ENCODE measurements at places on chromosomes 16 and 17. TPM values are rescaled to one million over a fixed set of nuclear protein-coding genes. Genes with fewer than 3 reads are reported as not detected.

Gene C17orf67
- 4.2 TPM for total RNA-seq

Gene NUDT21
- 39.4 TPM for total RNA-seq

Gene TNFRSF13B
- not detected for total RNA-seq

Gene GPATCH8
- total RNA-seq, result 21.0 TPM

Gene NPW
- total RNA-seq, result not detected

Gene TSPAN10
- total RNA-seq, result 0.92 TPM

Gene NEUROD2
- not detected for total RNA-seq

Gene CDK5R1
- 0.86 TPM for total RNA-seq

Gene CLEC19A
- not detected for total RNA-seq

Gene SLC46A1
- 4.6 TPM for total RNA-seq

DNA sequence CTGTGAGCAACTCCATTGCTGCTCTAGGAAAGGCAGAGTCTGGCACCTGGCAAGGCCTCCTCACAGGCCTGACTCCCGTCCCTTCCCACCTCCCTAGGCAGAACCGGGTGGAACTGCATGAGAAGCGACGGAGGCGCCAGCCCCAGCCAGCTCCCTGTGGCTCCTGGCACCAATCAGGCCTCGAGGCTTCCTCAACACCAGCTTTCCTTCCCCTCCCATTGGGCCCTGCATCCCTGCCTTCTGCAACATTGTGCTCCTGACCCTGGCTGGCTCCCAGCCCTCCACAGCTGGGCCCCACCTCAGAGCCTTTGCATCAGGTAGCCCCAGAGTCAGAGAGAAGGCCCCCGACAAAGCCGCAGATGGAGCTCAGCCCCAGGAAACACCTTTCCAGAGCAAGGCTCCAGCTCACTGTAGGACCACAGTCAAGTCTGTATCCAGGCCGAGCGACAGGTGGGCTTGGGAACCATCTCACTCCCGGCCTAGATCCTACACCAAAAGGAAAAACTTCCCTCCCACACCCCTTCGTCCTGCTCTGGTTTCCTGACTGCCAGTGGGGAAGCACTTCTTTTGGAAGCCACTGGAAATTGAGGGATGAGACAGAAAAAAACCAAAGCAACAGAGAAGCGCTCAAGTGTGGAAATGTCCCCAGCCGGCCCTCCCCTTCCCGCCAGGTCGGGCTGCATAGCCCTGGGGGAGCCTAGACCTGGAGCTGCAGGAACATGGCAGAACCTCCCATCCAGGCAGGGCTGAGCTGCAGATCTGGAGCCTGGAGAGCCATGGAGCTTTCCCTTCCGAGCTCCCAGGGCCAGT lies 31.0 kb downstream of the LRRC75A start:
- no peak for DNase-seq

DNA sequence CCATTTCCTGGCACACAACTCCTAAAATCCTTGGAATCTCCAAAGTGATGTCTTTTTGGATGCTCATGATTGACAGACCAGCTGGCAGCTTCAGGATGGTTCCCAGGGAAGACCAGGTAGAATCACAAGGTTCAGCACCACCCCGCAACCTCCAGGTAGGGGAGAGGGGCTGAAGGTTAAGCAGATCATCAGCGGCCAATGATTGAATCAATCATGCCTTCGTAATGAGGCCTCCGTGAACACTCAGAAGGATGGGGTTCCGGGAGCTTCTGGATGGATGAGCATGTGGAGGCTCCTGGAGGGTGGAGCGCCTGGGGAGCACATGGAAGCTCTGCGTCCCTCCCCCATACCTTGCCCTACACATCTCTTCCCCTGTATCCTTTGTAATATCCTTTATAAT lies 185.9 kb downstream of the SEC14L1 start:
- no peak for DNase-seq

GRCh38 chr16:12754824-12755543 lies 48.7 kb downstream of the CPPED1 start:
- DNase-seq, result no peak

DNA sequence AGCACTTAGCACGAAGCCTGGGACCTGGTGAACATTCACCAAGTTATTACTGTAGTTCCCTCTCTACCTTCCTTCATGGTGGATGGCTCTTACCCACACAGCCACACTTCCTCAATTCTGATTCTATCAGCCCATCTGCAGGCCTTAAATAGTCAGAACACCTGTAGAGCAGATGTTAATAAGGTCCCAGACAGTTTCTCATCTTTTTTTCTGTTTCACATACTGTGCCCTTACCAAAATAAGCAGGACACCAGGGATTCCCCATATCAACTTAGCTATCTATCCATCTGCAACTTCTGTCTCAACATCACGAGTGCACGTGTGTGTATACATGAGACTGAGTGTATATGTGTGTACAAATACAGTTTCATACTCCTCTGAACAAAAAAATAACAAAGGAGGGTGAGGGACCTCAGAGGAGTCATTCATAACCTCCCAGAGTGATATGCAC lies 2.8 kb downstream of the RECQL5 start:
- no peak for DNase-seq

DNA sequence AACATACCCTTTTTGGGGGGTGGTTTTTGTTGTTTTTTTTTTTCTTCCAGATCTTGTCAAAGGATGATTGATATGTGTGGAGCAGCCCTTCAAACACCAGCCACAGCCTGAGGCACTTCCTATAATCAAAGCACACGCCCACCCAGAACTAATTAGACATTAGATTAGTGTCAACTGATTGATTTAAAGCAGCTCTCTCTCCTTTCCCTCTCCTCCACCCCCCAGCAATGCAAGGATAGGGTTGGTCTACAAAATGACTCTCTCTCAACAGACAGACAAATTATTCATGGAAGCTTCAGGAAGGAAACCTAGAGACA lies 250.3 kb upstream of the SOX9 start:
- no peak for DNase-seq

DNA sequence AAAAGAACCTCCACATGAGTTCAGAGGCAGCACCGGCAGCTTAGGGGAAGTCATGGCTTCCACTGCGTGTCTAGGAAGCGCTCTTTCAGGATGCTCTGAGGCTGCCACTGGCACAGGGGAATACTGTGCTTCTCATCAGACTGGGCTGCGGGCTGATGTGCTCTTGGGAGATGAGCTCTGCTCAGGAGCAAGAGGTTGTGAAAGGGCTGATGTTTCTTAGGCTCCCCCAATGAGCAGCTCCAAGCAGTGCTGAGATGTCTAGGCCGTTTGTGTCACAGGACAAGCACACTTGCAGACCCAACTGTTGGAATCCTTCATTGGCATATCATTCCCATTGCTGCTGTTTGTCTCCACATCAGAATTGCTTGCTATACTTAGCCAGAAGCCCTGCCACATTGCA lies 3.6 kb downstream of the SP2 start:
- no peak for DNase-seq

GRCh38 chr17:9594065-9594464 lies 17.6 kb downstream of the CFAP52 start:
- peak; percentile 17 for DNase-seq

DNA sequence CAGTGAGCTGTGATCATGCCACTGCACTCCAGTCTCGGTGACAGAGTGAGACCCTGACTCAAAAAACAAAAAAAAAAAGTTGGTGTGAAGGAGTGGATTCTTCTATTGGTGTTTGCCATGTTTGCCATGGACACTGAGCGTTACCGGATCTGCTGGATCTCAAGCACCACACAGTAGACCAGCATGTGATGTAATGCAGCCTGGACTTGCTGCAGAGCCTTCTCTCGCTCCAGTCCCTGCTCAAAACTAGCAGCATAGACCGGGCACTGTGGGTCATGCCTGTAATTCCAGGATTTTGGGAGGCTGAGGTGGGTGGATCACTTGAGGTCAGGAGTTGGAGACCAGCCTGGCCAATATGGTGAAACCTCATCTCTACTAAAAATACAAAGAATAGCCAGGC lies 50.4 kb downstream of the BCL7C start:
- DNase-seq, result no peak

GRCh38 chr16:89562939-89563338 lies 2.5 kb downstream of the RPL13 start:
- DNase-seq, result no peak

- no peak for DNase-seq
These were observed 129.1 kb upstream of the CA10 start for GRCh38 chr17:52287611-52288010.

DNA sequence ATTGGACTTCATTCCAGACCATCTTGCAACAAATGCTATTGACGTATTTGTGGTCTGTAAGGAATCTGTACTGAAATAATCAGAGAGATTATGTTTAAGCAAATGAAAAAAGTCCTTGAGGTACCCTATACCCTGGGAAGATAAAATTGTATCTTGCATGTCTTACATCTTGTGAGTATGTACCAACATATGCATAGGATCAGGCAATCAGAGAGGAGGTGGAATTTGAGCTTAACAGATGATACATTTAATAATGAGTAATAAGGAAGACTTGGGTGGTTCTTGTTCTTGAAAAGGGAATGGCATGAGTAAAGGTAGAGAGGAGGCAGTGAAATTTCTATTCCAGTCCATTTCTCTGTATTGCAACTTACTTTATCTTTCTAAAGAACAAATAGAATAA lies 10.6 kb downstream of the MOSMO start:
- DNase-seq, result no peak

DNA sequence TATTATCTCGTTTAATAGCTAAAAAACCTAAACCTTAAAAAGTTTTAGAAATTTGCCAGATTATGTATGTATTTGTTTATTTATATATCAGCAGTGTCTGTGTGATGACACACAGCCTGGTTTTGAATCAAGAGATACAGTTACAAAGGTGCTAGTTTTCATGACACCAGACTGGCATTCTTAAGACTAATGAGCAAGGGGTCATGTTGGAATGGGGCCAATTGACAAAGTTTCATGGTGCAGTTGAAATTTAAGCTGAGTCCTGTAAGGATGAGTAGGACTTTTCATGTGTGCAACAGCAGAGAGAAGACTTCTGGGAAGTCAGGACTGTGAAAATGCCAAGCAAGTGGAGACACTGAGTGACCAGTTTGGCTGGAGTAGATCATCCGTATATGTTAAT lies 3.2 kb upstream of the KRT10 start:
- DNase-seq, result no peak

DNA sequence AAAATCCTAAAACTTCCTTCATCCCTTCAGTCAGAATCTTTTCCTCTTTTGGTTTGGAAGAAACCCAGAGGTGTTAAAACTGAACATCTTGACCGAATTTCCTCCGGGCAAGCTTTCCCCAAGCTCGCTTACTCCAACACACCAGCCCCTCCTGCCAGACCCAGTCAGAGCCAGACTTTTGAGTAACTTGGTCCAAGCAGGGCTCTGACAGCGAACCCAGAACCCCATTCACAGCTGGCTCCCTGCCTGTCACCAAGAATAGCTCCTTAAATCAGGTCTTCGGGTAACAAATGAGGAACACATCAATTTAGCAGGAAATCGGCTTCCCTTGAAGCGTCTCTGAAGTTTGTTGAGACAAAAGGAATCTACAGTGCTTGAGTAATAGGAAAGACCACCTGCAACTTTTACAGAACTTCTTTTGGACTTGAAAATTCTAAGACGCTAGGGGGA lies 27.3 kb downstream of the GAS7 start:
- DNase-seq, result no peak

- DNase-seq, result no peak
These were observed 226.5 kb upstream of the MPHOSPH6 start for GRCh38 chr16:82396509-82396908.

- no peak for DNase-seq
These were observed 23.5 kb upstream of the ITGB4 start for GRCh38 chr17:75697651-75698291.

DNA sequence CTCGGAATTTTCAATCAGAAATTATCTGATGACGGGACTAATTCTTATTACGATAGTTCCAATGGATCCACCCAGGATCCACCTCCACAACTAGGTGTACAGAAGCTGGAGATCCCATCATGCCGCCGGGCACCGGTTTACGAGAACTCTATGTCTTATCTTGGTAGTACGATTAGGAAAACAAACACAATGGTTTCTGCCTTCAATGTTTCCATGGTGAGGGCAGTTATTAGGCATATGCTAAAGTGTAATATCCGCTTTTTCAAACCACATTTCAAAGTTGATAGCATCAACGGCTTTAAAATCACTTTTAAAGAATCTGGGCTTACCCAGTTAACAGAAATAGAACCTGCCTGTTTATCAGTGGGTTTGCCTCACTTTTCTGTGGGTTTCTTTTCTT lies 705.7 kb downstream of the MAF start:
- no peak for DNase-seq

DNA sequence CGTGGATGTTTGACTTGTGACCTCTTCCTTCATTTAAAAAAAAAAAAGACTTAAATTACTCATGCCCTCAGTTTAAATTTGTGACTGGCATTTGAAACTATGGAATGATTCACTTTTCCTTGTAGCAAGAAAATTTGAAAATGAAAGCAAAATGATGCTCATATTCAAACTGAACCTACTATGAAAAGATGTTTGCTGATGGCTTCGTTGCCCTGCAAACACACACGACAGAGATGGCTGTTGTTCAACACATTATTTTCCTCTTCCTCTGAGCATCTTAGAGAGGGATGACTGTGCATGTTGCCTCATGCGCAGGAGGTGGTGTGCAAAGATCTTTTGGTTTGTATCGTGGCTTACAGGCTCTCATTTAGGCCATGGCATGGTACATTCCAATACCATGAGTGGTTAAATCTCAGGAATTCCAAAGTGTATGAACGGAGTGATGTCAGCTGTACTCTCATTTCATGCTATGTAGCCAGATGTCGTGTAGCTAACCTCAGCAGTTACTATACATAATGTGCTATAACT lies 164.5 kb downstream of the PRKCA start:
- no peak for DNase-seq

All from esophagus muscularis mucosa (tissue), 4 donors.